ENCODE measurements at places on chromosomes 6 and 20. TPM values are rescaled to one million over a fixed set of nuclear protein-coding genes. Genes with fewer than 3 reads are reported as not detected.

DNA sequence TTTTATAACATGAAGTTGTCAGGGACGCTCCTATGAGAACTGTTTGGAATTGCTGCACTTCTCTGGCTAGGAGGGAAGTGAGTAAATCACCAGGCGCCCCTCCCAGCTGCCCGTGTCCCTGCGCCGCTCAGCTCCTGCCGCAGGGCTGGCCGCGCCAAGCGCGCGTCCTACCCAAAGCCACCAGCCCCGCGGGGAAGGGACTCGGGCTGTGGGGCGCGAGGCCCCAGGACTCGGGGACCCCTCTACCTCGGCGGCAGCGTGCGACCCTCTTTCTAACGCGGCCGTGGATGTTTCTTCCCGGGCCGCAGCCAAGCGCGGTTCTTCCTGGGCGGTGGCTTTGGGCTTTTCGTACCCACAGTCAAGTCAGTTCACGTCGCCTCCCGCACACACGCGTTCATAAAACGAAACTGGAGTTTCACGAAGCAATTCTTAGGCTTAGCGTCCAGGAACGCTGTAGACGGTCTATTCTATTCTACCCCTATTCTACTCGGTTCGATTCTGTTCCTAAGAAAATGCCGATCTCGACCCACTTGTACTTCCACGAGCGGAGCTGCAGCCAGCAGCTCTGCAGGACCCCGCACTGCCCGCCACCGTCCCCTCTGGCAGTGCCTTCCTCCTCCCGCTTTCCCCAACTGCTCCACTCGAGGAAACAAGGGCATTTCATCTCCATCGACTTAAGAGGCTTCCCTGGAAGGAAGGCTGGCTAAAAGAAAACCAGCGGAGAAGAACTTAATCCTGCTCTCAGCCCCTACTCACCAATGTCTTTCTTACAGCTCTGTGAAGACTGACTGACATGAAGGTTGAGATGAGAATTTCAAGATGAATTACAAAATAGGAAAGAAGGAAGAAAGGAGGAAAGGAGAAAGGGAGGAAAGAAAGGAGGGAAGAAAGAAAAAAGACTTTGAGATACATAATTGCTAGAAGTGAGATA, 15.4 kb downstream of the FOXC1 start:
- peak overlapping the region; percentile 71 for H3K27ac ChIP-seq
- DNase-seq: no peak
- H3K27me3 ChIP-seq: peaks cover 36% of the 10 kb centered on the region
- H3K36me3 ChIP-seq: no peaks in the 10 kb centered on the region
- peak overlapping the region; percentile 55 for H3K4me3 ChIP-seq

GRCh38 chr6:31821301-31822035, 6.1 kb upstream of the HSPA1B start:
- no peaks in the 10 kb centered on the region for H3K27me3 ChIP-seq
- peak overlapping the region; percentile 64 for H3K4me3 ChIP-seq
- peak overlapping the region; percentile 99 for H3K27ac ChIP-seq
- peak; percentile 84 for DNase-seq

Gene TBPL1
- 18.4 TPM for total RNA-seq

GRCh38 chr6:19788686-19789085, 48.5 kb upstream of the ID4 start:
- H3K4me3 ChIP-seq: no peak overlapping the region
- H3K27ac ChIP-seq: no peak overlapping the region
- H3K4me1 ChIP-seq: peaks cover 16% of the 10 kb centered on the region
- H3K27me3 ChIP-seq: no peaks in the 10 kb centered on the region
- no peak for DNase-seq

DNA sequence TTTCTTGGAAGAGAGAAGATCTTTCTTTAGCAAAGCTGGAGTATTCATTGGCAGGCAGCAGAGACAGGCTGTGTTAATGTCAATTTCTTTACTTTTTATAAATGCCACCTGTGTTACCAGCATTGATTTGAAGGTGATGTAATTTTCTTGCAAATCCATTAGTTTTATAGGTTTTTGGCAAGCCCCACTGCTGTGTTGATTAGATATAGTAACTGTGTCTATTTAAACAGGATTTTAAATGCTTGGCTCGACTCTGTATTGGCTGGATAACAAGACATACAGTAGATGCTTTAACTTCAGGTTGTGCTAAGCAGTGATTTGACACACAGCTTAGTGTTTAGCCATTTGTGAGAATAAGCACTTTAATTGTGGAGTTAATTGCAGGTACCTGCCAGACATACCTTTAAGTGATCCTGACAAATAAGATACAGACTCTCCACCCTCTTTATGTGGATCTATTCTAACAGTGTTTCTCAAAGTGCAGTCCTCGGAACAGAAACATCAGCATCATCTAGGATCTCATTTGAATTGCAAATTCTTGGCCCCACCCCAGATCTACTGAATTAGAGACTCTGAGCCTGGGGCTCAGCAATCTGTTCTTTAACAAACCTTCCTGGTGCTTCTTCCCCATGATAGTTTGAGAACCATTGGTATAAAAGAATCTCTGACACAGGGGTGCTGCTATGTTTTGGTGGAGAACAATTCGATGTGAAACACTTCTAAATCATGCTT, 397.5 kb downstream of the HDGFL1 start:
- no peak for DNase-seq
- H3K27ac ChIP-seq: no peak overlapping the region
- no peak overlapping the region for H3K4me3 ChIP-seq
- no peaks in the 10 kb centered on the region for H3K27me3 ChIP-seq

- H3K4me1 ChIP-seq: peaks cover 19% of the 10 kb centered on the region
- no peak overlapping the region for H3K4me3 ChIP-seq
- no peak for DNase-seq
- H3K36me3 ChIP-seq: no peaks in the 10 kb centered on the region
- peak overlapping the region; percentile 39 for H3K27ac ChIP-seq
Observed at GRCh38 chr6:42101186-42101657, 41.2 kb downstream of the C6orf132 start.

Gene KIAA1755
- 3.5 TPM for total RNA-seq

DNA sequence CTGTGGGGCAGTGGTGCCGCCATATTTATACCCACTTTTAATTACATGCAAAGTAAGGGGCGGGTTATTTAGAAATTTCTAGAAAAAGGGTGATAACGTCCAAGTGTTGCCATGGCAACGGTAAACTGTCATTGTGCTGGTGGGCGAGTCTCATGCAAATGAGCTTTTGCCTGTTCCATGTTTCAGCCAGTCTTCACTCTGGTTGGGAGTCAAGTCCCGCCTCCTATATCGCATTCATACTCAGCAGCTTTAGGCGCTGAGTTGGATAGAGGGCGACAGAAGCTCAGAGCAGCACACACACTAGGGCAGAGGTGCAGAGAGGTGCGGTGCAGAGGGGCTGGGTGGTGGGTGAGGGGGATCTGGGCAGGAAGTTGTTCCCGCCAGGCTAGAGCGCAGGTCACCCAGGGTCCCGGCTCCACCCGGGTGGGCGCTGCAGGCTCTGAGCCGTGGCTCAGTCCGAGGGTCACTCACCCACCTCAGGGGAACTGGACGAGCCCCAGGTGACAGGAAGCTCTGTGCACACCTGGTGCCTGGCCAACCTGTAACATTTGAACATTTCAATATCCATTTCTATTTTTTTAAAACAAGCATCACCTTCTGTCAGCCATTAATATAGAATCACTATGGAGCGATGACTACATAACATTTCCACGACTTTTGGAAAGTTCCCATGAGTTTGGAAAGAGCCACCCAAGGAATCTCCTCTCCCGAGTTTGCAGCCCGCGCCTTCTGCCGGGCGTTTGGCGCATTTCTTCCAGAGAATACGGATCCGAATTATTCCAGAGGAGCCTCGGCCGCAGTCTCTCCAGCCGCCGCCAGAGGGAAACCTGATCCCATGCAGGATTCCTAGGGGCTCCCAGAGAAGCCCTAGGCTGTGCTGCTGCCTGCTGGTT, 89.1 kb upstream of the PHACTR3 start:
- H3K27me3 ChIP-seq: peaks cover 14% of the 10 kb centered on the region
- H3K27ac ChIP-seq: no peak overlapping the region
- H3K4me3 ChIP-seq: no peak overlapping the region
- DNase-seq: peak; percentile 73
- H3K36me3 ChIP-seq: no peaks in the 10 kb centered on the region
- no peaks in the 10 kb centered on the region for H3K4me1 ChIP-seq

All from heart left ventricle (tissue), 16 donors.